ENCODE measurements at places on chromosomes 2 and 18.

GRCh38 chr2:73257021-73257420, 22.9 kb downstream of the CCT7 start:
- DNase-seq = no peak

GRCh38 chr2:236988690-236989624, 96.7 kb upstream of the COPS8 start:
- no peak for DNase-seq

DNA sequence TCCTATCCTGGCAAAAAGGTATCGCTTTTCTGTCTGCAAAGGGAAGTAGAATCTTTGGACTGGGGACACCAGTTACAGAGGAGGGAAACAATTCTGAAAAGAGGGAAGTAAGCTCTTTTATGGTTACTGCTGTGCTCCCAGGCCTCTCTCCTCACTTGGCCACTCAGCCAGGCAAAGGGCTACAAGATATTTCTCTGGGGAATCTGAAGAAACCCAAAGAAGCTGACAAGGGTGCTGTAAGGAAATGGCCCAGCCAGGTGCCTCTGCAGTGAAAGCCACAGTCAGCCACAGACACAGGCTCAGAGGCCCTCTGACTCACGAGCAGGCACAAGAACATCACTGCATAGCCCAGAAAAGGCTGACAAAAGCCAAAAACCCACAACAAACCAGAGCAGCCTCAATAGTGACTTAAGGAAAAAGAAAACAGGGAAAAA, 5.8 kb downstream of the HDLBP start:
- DNase-seq = no peak

GRCh38 chr2:222884114-222884771, 23.4 kb downstream of the ACSL3 start:
- no peak for DNase-seq

DNA sequence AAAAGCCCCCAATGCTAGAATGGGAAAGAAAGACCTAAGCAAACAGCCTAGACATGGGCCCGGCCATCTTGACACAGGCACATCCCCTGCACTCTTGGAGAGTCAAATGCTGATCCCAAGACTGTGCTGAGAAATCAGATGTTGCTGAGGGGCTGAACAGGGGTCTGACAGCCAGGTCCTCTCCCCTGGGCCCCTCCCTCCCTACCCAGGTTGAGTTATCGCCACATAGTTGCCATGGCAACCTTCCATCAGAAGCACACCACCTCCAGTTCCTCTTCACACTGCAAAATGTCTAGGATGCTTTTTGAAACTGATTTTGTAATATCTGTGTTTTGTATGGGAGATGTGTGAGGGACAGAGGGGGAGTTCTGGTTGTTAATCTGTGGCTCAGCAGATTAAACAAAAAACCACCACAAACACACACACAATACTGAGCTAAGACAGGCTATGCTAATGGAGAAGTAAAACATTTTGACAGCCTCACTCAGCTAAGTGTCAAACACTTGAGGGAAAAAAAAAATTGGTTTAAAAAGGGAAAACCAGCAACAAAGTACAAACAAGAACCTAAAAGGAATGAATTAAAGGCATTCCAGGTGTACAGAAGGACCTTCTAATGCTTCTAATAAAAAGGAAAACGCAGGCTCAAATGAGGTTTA, 88.2 kb downstream of the TMEM163 start:
- DNase-seq = no peak

DNA sequence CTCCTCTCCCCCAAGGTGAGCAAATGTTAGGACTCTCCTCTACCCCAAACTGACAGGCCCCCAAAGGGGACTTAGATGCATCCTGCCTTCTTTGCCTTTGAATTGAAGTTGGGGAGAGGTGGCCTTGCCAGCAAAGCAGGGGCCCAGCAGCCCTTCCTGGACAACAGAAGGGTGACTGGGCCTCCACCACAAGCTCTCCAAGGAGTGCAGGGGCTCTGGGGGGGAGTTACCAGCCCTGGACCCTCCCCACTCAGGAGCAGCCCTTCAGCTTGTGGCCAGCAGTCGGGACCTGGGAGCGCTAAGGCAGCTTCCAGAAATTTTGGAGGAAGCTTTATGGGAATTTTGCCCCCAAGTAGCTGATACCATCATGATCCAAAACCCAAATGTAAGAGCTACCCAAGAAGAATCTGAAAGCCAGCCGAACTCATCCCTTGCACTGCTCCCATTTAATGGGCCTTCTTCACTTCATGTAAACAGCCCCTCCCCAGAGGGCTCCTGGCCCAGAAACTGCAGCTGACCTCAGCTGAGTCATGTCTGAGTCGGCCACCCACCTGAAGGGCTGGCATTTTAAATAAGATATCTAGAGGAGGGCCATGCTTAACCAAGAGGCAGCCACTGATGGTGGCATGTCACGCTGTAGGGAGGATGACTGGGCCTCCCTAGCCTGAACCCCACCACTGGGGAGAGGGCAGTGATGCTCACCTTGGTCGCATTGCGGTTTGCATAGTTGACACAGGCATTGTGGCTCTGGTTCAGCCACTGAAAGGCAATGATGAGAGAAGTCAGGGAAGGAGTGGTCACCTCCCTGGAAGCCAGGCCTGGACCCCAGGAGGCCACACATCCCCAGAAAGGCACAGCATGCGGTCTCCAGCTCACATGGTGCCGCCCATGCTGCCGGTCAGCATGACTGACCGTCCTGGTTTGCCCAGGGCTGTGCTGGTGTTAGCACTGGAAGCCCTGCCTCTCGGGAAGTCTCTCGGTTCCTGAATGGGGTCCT, 71.5 kb downstream of the SFXN5 start:
- DNase-seq = no peak

GRCh38 chr2:56018267-56018666, 94.7 kb upstream of the EFEMP1 start:
- no peak for DNase-seq

GRCh38 chr2:69450735-69451416, 13.6 kb upstream of the NFU1 start:
- DNase-seq = no peak

DNA sequence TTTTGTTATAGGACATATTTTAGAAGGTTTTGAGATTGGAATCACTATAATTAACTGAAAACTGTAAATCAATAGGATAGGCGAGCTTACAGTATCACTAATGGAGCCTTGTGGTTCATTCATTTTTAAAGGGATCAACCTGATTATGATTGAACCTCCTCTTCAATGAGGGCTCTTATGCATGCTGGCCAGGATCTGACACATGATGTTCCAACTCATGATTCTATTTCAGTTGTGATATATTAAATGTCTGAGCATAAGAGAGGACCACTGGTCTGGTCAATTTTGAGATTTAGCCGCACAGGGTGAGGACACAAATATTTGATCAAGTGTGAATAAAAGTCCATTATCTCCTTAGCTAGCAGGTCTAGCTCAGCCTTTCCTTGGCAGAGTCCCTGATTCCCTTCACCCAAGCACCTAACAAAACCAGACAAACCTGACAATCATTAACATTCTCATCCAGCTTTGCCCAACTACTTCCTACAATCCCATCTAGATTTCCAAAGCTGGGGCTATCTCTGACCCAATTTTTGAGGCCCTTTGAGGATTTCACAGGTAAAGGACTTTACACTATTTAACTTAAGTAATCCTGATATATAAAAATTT, 6.9 kb upstream of the MAP4K4 start:
- no peak for DNase-seq

GRCh38 chr2:172865422-172865821, 129.8 kb downstream of the RAPGEF4 start:
- no peak for DNase-seq

DNA sequence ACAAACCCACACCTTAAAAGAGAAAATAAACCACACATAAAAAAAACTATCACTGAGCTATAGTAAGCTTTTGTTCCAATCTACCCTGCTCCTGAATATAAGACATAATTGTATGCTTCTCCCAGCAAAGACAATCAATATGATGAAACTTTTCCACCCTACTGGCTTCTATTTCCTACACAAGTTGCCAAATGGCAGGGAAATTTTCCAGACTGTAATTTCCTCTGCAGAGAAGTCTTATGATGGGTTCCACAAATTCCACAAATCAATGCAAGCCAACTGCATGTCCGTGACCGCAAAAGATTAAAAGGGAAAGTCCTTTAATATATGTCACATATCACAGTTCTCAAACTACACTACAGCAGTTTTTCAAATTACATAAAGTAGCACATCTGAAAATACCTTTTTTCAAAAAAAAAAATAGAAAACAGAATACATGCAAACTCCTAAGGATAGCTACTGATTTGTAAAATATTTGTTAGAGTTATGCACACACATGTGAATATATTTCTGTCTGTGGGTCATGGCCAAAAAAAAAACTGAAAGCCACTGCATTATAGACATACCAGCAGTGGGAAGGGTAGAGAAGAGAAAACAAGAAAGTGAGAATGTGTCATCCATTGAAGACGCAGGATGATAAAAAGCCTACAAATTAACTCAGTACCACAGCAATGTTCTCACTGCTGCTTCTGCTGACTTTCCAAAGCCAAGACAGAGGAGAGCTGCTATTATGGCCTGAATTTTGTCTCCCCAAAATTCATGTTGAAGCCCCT, 61.4 kb downstream of the RPL31 start:
- DNase-seq = no peak

- no peak for DNase-seq
Observed at GRCh38 chr2:212314680-212315079, 223.9 kb downstream of the ERBB4 start.

- no peak for DNase-seq
Observed at GRCh38 chr18:58446391-58447060, 182.4 kb downstream of the ALPK2 start.

DNA sequence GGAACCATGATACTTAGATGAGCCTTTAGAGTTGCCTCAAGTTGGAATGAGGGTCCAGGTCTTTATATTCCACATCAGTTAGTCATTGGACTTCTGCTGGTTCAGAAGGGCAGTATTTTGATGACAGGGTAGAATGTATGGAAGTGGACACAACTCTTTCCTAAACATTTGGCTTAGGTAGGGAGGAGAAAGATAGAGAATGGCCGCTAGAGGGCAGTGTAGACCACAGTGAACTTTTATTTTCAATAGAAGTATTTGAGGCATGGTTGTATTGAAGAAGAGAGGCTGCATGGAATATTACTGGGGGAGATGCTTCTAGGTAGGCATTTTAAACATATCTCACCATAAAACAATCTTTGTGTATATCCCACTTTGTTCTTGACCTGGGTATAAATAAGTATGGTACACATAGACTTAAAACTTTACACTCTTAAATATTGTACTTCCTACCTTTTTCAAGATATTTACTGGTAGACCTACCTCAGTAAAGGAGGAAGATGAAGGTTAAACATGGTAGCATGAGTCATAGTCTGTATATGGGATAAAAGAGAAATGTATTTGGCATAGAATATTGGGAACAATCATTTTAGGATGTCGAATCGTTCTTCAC, 497.6 kb upstream of the FAM98A start:
- DNase-seq = peak; percentile 25

GRCh38 chr2:45024097-45024496, 14.8 kb upstream of the SIX2 start:
- DNase-seq = no peak

DNA sequence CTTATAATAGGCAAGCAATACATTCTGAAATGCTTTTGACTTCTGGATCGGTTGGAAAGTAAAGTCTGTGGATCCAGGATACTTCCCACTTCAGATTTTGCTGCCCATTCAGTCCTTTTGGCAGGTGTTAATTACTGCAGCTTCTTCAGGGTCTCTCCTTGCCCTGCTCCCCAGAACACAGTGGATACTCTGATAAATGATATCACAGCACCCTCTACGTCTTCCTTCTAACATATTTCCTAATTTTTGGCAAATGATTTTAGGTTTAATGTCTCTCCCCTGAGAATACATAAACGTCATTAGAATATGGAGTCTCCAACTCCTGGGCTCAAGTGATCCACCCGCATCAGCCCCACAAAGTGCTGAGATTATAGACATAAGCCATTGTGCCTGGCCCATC, 249.8 kb downstream of the NYAP2 start:
- no peak for DNase-seq

GRCh38 chr18:9719421-9719981, 11.4 kb downstream of the RAB31 start:
- no peak for DNase-seq

- DNase-seq = no peak
Observed at GRCh38 chr18:37355772-37356171, 209.8 kb downstream of the CELF4 start.

GRCh38 chr18:10732990-10733389, 207.2 kb downstream of the NAPG start:
- no peak for DNase-seq

DNA sequence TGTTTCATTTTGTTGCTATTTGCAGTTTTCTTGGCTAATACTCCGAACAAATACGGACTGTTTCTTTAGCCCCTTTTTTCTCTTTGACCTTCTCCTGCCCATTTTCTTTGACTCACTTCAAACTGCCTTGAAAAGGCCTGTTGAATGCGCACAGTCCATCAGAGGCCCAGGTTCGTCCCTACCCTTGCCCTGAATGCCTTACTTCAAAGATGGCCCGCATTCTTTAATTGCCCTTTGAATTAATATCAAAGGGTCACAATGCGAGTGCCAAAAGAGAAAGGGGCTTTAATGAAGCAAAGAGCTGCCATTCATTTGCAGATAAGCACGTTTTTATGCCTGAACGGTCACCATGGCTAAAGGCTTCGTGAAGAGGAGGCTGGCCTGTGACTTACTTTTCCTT, 29.7 kb downstream of the PAX3 start:
- DNase-seq = no peak

DNA sequence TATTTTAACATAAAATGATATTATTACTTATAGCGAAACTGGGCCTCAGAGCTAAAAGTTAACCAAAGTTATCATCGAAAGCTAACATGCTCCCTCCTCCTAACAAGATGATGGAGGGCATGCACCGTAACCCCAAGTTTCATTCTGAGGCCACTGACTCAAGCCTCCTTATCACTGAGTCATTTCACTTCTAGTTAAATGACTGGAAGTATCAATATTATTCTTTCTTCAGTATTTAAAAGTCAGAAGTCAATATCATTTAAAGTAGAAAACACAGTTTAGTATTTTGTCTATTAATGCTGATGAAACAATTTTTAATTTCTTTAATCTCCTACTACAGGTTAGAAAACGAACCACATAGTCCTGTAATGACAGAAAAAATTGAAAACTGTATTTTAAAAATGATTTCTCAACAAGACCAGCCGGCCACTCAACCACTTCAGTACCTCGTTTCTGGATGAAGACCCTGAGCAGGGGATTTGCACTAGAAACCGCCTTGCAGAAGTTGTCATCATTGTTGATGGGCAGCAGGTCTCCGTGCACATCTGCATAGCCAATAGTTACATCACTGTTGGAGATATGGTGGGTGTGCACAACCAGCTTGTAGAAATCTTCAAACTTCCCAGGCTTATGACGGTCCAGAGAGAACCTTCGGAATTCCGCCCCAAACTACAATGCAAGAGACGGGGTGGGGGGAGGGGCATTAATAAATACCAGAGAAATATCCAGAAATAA, 44.9 kb downstream of the PARD6G start:
- DNase-seq = no peak

- no peak for DNase-seq
Observed at GRCh38 chr2:118835746-118836410, 11.6 kb downstream of the EN1 start.
